Daoy (cell line): ENCODE measurements at places on chromosomes 11 and 22. TPM values are rescaled to one million over a fixed set of nuclear protein-coding genes. Genes with fewer than 3 reads are reported as not detected.

DNA sequence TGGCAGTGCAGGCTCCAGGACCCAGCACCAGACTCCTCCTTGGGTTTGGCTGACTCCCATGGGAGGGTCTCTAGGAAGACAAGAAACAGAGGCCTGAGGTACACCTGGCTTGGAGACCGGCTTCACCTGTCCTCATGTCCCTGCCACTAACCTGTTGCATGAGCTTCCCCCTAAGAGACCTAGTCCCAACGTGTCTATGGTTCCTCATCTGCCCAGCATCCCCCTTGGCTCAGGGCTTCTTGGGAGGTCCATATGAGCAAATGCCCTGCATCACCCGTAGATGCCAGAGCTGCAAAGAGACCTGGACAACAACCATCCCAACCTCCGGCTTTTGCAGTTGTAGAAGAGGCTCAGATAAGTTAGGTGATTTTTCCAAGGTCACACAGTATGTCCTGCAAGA, 123.5 kb downstream of the BUD13 start:
- DNase-seq, result no peak

DNA sequence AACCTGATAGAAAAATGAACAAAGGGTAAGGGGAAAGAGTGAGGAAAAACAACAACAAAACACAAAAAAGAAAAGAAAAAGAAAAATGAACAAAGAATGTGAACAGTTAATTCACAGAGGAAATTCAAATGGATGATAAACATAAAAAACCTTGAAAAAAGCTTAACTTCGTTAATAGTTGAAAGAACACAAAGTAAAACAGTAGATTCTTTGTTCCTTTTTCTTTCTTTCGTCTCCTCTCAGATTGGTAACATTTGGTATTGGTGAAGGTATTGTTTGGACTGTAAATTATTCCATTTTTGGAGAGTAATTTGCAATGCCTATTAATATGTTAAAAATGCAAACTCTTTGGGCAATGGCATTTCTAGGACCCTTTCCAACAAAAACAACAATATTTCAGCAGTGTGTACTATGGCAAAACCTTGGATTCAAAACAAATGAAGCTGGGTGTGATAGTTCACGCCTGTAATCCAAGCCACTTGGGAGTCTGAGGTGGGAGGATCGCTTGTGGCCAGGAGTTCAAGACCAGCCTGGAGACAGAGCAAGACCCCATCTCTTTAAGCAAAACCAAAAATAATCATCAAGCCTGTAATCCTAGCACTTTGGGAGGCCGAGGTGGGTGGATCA, 3.3 kb upstream of the BACE1 start:
- DNase-seq, result peak; percentile 14

GRCh38 chr11:60609632-60610031, 89.8 kb upstream of the MS4A8 start:
- DNase-seq, result no peak

The ABTB2 gene
- 9.3 and 11.4 TPM in 2 replicates for total RNA-seq

The MUC5AC gene
- total RNA-seq, result not detected in 2 replicates

The CRYAB gene
- total RNA-seq, result not detected in 2 replicates

The ZNF202 gene
- total RNA-seq, result 4.4 and 5.7 TPM in 2 replicates
